K562 (cell line): ENCODE measurements at places on chromosomes 5 and 9. TPM values are rescaled to one million over a fixed set of nuclear protein-coding genes. Genes with fewer than 3 reads are reported as not detected.

- DNase-seq, result no peak
These were observed 25.9 kb downstream of the QRFP start for GRCh38 chr9:130870491-130871381.

DNA sequence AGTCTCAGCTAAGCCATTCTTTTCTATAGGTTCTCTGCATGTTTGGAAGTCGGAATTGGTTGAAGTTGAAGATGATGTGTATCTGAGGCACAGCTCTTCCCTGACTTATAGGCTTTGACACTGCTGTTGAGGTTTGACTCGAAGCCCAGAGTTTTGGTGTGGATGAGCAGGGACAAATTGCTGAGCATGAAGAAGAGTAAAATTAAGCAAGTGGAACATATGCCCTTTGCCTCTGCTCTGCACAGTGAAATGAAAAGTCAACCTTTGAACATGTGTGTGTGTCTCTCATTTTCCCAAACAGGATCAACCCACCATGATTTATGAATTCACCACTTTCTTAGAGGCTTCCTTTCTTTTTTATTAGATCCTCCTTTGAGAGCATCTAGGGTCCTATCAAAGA is 8.5 kb downstream of the HMHB1 start:
- DNase-seq, result no peak

GRCh38 chr5:84255315-84255714 is 129.4 kb downstream of the EDIL3 start:
- DNase-seq, result no peak

DNA sequence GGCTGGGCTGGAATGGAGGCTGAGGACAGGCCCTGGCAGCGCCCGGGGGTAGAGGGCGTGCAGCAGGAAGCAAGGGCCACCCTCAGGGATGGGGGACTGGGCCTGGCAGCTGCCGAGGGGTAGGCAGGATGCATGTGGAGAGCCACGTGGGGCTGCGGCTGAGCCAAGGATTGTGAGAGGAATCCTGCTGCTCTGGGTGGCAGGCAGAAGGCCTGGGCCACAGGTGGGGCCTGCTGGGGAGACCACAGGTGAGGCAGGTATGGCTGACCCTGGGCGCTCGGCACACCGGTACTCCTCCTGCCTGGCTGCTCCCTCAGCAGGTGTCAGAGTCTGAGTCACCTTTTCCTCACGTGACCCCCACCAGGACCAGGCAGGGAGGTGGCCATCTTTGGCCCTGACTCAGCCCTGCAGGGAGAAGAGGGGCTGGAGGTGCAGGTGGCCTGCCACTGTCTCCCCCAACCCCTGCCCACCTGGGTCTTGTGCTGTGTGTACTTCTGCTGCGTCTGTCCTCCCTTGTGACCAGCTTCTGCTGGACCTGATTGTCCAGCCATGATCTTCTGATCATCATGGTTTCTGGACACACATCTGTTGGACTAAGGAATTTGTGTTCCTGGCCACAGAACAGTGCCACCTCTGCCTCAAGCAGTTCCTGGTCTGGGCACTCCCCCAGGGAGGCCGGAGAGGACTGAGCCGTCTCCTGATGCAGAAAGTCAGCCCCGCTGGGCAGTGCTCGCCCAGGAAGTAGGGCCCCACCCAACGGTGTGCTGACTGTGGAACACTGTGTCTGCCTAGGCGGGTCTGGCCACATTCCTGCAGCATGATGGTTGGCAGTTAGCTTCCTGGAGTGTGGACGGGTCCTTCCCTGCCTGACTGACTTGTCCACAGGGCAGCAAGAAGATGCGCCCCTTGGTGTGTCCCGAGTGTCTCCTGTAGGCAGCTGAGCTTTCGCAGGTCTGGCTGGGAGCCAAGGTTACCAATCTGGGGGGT is 6.4 kb downstream of the ARRDC1 start:
- peak; percentile 48 for DNase-seq

GRCh38 chr5:136023958-136024541 is 4.7 kb upstream of the TGFBI start:
- no peak for DNase-seq

DNA sequence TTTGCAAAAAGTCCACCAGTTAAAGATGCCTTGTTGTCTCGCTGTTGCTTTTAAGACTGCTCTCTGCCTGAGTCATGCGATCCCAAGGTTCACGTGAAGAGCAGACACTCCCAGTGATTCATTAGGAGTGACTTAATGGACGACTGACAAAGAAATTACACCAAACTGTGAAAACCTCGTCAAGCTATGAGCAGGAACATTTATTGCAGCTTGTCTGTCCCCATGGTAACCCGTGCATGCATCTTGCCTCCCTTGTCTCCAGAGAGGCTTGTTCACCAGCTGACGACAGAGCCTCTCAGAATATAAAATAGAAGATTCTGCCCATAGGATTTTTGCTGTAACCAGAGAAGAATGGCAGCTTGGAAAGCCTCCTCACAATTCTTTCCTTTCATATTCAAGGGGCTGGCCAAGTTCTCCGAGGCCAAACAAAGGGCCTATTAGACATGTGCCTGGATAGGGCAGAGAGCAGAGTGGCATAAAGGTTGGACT is 352.7 kb downstream of the SPOCK1 start:
- no peak for DNase-seq

DNA sequence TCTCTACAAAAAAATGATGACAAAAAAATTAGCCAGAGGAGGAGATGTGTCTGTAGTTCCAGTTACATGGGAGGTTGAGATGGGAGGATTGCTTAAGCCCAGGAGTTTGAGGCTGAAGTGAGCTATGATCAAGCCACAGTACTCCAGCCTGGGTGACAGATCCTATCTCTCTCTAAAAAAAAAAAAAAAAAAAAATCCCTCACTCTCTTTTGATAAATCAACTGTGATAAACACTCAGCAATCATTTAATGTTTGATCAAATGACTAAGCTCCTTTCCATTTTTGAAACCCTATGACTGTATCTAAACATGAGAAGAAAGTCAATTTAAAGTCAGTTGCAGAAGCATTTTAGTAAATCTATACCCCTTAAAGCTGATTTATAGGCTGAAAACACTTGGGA is 112.1 kb upstream of the IL6ST start:
- DNase-seq, result no peak

The WWC1 gene
- polyA plus RNA-seq, result not detected in 2 replicates

The SH2D3C gene
- polyA plus RNA-seq, result 0.21 and 0.38 TPM in 2 replicates
